ENCODE measurements at places on chromosomes 2 and 18.

DNA sequence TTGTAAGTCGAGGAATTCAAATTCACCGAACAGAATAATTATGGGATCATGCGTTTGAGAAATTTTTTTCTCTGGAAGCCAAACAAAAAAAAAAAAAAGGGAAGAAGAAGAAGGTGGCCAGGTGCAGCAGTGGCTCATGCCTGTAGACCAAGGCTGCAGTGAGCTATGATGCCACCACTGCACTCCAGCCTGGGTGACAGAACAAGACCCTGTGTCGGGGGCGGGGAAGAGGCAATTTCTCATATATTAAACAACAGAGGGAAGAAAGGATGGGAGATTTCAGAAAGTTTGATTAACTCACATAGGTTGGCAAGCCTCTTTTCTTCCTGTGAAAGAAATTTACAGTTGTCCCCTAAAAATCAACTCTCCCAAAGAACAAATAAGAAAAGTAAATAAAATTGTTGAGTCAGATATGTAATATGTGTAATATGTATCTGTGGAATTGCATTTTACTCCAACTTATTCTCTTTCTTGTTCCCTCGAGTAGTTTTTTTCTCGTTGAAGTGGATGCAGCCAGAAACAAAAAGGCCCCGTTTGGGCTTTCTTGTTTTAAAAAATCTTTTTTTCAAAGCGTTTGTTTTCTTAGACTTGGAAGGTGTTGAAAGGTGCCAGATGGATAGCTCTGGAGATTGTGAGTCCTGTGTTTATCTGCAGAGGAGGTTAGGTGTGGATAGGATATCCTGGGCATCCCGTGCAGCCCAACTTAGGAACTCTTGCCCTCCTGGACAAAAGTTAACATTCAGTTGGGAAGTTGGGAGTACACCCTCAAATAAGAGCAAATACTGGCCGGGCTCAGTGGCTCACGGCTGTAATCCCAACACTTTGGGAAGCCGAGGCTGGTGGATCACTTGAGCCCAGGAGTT is 25.4 kb upstream of the FMNL2 start:
- DNase-seq = no peak

GRCh38 chr18:40676668-40677067 is 1278.4 kb upstream of the PIK3C3 start:
- no peak for DNase-seq

DNA sequence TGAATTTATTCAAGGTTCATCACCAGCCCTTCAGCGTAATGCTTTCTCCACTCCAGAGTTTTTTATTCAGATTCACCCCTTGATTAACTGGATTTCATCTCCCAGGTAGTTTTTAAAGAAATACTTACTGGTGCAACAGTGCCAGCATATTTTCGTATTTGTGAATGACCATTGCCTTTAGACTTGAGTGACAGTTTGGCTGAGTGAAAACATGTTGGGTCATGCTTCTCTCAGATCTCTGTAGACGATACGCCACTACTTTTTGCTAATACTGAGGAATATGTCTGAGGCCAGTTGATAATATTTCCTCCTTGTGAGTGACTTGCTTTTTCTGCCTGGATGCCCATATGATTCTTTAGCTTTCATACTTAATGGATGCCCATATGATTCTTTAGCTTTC is 51.5 kb downstream of the CYP26B1 start:
- no peak for DNase-seq

- DNase-seq = no peak
These were observed 24.2 kb downstream of the ITGB1BP1 start for GRCh38 chr2:9398881-9399780.

DNA sequence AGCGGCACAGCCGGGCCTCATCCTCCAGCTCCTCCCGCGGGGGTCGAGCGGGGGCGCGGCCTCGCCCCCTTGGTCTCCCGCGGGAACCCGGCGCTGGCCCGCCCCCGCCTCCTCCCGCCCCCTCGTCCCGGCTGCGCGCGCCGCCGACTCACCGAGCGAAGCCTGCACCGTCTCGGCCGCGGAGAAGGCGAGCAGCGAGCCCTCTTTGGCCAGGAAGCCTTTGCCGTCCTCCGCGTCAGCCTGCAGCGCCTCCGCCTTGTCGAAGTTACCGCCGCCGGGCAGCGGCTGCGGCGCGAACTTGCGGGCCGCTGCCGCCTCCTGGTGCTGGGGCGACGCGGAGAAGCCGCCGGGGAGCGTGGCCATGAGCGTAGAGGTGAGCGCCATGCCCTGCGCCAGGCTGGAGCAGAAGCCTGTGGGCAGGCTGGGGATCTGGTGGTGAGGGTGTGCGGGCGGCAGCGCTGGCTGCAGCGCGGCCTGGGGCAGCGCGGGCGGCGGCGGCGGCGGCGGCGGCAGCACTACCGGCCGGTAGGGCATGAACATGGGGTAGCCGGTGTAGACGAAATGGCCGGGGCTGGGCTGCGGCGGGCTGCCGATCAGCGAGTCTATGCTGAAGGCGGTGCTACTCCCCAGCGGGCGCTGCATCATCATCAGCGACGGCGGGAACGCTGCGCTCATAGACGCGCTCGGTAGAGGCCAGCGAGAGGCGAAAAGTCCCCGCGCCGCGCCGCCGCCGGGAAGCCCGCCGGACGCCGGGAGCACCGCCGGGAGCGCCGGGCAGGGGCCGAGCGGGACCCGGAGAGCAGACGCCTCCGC is 683 bp downstream of the GBX2 start:
- no peak for DNase-seq

GRCh38 chr2:171584001-171584400 is 61.7 kb downstream of the CYBRD1 start:
- no peak for DNase-seq

DNA sequence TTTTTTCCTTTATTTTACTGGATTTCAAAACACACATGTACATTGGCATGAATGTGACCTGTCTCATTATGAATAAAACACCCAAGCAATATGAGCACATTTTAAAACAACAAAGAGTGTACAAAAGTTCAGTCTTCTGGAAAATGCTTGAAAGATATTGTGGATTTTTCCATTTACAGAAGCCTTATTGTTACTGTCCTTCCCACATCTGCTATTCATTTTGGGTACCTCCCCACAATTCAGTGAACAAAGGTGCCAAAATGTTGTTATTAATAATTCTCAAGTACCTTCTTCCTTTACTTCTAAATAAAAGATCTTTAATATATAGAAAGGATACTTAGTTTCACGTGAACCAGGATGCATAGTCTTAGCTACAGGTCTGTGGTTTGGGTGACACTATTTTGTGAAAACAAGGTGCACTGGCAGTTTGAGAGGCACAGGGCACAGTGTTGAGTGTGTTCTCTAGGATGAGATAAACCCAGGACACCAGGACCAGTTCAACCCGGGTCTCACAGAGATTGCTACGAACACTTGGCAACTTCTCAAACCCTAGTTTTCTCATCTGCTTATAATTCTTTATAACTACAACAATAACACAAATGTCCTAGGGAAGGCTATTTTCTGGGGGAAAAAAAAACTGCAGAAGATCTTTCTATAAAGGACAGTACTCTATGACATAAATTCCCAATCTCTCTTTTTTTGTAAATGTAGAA is 84.5 kb upstream of the GALNT5 start:
- no peak for DNase-seq

DNA sequence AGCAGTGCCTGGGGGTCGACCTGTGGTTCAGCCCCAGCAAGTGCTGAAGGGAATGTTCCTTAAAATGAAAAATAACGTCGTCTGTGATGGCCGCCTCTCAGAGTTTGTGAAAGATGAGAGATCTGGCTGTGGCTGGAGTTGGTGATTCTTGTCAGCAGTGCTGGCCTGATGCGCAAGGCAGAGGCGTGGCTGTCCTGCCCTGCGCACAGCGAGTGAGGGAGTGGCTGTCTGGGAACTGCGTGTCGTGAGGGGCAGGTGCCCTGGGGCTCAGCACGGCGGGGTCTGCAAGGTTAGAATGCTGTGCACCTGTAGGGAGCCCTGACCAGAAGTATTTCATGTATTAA is 8.8 kb downstream of the NFATC1 start:
- no peak for DNase-seq

GRCh38 chr2:210046851-210047500 is 44.5 kb downstream of the RPE start:
- DNase-seq = no peak

GRCh38 chr2:218284106-218284811 is 8.0 kb downstream of the TMBIM1 start:
- DNase-seq = no peak

DNA sequence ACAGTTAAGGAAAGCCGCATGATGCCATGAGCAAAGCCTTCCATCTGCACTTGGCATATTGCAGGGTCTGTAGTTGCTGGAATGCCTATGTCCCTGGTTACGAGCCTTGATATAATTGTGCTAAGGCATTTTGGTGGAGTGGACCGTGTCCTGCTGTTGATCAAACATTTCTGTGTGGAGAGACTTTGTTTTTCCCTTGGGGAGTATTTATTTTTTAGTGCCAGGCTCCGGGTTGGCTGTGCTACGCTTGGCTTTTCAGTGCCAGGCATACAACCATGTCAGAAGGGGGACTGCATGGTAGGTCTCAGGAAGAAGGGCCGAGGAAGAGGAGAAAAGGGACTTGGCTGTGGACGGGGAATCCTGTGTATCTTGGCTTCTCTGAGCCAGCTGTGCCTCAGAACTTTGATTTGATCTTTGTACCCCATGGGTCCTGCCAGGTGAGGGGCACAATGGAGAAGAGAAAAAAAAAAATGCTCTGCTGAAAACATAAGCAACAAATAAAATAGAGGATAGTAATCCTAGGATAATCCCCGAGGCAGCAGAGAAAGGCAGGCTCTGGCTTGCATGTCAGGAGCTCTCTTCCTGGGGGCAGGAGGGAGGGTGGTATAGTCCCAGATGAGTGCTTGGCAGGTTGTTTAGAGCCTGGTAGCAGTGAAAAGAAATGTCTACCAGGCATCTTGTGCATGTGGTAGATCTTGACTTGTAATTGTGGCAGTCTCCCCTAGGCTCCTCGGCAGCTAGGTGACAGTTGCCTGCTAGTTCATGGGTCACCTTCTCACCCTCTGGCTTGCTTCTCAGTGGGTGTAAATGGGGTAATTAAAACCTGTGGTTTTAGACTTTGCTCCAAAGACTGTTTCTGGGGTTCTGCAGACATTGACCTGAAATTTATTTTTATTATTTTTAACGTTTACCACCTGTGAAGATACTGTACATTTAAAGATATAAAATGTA is 233.0 kb downstream of the NEDD4L start:
- no peak for DNase-seq

DNA sequence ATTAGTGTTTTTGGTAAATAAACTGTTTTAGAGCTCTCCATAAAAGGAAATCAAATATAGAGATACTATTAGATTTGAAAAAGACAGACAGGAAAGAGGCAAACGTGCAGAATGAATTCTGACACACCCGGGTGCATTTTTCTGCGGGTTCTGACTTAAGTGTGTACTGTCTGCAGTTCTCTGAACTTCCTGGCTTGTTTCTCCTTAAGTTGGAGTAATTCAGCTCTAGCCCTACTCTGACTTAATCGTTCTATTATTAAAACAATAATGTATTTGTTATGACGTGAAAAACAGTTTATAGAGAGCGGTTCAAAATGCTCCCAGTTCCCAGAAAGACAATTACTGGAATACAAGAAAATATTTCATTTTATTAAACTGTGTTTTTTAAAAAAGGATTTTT is 305.9 kb downstream of the ARHGAP15 start:
- no peak for DNase-seq

DNA sequence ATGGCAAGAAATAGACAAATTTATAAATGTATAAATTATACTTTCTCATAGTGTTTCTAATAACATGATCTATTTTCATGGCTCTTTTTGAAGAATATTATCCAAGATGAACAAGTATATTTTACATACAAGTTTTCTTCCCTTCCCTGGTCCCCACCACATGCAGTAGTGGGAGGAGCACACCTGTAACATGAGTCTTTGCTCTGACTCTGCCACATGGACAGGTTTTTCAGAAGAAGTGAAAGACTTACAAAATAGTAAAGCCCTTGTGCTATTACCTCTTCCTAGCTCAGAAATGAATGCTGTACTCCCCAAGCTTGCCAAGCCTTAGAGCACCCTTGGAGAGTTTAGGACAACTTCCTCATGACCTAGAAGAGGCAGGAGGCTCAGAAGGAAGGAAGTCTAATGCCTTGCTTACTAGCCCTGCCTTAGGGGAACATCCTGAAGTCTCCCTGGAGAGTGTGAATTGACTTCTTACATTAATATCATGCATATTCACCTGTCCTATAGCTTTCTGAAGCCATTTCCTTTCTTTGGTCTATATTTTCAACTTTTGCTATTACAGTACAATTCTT is 18.4 kb downstream of the MXD1 start:
- DNase-seq = no peak

DNA sequence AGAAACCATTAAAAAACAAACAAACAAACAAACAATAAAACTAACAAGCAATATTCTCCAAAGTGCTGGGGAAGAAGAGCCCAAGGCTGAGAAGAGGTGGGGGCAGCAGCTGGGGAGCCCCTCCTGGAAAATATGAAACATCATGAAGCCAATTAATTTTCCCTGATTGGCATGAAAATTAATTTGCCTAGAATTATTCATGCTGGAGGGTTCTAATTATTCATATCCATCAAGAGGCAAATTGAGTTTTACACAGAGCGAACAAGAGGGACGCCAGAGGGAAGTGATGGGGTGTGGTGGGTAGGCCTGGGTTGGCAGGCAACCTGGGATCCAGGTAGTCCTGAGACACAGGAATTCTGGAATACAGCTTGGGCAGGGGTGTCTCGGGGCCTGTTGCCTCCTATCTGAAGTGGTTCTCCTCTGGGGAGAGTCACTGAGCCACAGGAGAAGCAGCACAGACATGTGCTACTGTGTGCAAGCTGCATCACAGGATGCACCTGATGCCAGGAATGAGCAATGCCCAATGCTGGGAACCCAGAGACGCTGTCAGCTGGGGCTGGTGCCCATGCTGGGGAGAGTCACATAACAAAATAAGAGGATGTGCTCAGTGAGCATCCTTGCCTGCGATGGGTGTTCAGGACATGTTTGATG is 100.5 kb downstream of the TEX51 start:
- no peak for DNase-seq

GRCh38 chr2:143686585-143687164 is 557.5 kb downstream of the ARHGAP15 start:
- no peak for DNase-seq

- DNase-seq = no peak
These were observed 7.3 kb upstream of the MLPH start for GRCh38 chr2:237479747-237480146.

DNA sequence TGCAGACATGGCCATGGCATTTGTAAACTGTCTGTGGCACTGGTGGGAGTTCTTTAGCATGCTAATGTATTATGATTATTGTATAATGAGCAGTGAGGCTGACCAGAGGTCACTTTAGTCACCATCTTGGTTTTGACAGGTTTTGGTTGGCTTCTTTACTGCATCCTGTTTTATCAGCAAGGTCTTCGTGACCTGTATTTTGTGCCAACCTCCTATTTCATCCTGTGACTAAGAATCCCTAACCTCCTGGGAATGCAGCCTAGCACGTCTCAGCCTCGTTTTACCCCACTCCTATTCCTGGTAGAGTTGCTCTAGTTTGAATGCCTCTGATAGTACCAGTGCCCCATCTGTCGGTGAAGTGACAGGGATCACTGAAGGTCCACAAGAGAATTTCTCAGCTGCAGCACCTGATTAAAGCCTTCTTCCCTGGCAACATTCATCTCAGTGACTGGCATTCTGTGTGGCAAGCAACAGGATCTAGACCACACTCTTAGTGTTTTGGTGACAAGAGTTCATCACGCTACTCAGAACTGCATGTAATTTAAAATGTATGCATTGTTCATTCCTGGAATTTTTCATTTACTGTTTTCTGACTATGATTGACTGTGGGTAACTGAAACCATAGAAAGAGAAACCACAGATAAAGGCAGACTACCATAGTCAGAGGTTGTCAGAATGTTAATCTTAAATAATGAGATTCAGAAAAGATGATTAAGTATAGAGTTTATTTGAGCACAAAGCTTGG is 43.0 kb upstream of the GPR39 start:
- no peak for DNase-seq

GRCh38 chr2:219017201-219017931 is 23.9 kb downstream of the CFAP65 start:
- DNase-seq = no peak

All from stimulated activated CD8-positive, alpha-beta memory T cell treated with anti-CD3 and anti-CD28 coated beads, Interleukin-4, amount 100 ng/mL, for 1 hour (primary cell).